ENCODE measurements at places on chromosomes 2 and 18. TPM values are rescaled to one million over a fixed set of nuclear protein-coding genes. Genes with fewer than 3 reads are reported as not detected.

DNA sequence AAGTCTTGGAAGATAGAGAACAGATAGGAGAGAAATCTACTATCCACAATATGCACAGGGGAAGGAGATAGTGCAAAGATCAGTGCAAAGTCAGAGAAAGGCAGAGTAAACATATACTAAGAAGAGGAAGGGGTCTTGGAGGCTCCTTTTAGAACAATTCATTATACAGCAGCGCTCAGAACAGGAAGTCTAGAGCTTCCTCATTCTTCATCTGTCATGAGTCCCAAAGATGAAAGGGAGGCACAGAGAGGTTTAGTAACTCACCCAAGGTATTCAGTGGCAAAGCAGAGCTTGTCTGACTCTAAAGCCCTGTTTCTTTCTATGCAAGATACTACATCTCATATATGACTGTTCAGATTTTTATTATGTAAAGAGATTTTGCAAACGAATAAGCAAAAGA, 1.4 kb downstream of the SP110 start:
- DNase-seq: no peak

- DNase-seq: no peak
Measured at GRCh38 chr2:83251321-83251872, 1207.7 kb downstream of the SUCLG1 start.

MPPE1 gene
- 22.8 TPM for total RNA-seq

ARHGAP25 gene
- total RNA-seq: 23.3 TPM

GRCh38 chr2:156702541-156702940, 266.4 kb downstream of the GPD2 start:
- no peak for DNase-seq

DNA sequence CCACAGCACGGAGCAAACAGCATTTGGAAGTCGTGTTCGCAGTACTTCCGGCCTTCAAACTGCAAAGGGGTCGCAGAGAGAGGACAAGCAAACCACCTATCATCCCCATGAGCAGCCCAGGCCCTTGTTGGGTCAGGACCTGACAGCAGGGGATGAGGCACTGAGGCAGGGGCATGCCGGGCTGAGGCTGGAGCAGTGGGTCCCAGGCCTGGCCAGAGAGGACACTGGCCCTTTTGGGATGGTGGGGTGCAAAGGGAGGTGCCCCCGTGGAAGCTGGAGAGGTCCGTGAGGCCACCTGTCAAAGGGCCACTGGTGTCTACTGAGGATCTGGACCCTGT, 8.9 kb downstream of the GPR17 start:
- no peak for DNase-seq

GRCh38 chr2:171515672-171516298, 6.5 kb upstream of the CYBRD1 start:
- DNase-seq: peak; percentile 34
